ENCODE measurements at places on chromosomes 1 and 21. TPM values are rescaled to one million over a fixed set of nuclear protein-coding genes. Genes with fewer than 3 reads are reported as not detected.

Gene HAO2
- total RNA-seq, result not detected

Gene NR1I3
- not detected for total RNA-seq

Gene FAM163A
- under 0.01 TPM for total RNA-seq

Gene HLX
- 11.7 TPM for total RNA-seq

Gene IL20
- not detected for total RNA-seq

Gene LIN9
- total RNA-seq, result 6.2 TPM

Gene TRIM62
- 1.9 TPM for total RNA-seq

Gene LAMC1
- 465 TPM for total RNA-seq

Gene HOOK1
- not detected for total RNA-seq

Gene CASQ1
- not detected for total RNA-seq

Gene RSRP1
- 84.5 TPM for total RNA-seq

Gene TAF5L
- 21.1 TPM for total RNA-seq

Gene LPAR3
- total RNA-seq, result 0.15 TPM

Gene C1QB
- not detected for total RNA-seq

Gene TSPAN1
- total RNA-seq, result 2.0 TPM

Gene TCHH
- total RNA-seq, result not detected

Gene GJA9
- not detected for total RNA-seq

Gene SEC16B
- total RNA-seq, result 1.5 TPM

Gene SYT2
- total RNA-seq, result not detected

Gene CCDC17
- total RNA-seq, result 0.65 TPM

Gene BEST4
- not detected for total RNA-seq

Gene CCDC185
- total RNA-seq, result not detected

Gene B4GALT2
- 85.8 TPM for total RNA-seq

Gene FAM78B
- total RNA-seq, result not detected

Gene ALPL
- total RNA-seq, result not detected

Gene CHD1L
- 48.4 TPM for total RNA-seq

Gene RSPO1
- total RNA-seq, result not detected

Measured in epithelial cell of umbilical artery (primary cell).